ENCODE measurements at places on chromosomes 12 and 14.
A peak's percentile ranks its signal among the peaks of the same experiment; 100 is the strongest.

DNA sequence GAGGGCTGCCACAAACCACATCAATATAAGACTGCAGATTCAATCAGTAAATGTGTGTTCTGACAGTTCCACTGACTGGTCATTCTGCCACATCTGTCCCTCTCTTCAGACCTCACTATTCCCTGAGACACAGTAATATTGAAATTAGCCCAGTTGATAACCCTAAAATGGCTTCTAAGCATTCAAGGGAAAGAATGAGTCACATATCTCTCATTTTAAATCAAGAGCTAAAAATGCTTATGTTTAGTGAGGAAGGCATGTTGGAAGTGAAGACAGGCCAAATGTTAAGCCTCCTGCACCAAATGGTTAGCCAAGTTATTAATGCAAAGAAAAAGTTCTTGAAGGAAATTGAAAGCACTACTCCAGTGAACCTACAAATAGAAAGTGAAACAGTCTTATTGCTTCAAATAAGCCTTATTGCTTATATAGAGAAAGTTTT is 24.5 kb upstream of the KIF21A start:
- no peak for DNase-seq

DNA sequence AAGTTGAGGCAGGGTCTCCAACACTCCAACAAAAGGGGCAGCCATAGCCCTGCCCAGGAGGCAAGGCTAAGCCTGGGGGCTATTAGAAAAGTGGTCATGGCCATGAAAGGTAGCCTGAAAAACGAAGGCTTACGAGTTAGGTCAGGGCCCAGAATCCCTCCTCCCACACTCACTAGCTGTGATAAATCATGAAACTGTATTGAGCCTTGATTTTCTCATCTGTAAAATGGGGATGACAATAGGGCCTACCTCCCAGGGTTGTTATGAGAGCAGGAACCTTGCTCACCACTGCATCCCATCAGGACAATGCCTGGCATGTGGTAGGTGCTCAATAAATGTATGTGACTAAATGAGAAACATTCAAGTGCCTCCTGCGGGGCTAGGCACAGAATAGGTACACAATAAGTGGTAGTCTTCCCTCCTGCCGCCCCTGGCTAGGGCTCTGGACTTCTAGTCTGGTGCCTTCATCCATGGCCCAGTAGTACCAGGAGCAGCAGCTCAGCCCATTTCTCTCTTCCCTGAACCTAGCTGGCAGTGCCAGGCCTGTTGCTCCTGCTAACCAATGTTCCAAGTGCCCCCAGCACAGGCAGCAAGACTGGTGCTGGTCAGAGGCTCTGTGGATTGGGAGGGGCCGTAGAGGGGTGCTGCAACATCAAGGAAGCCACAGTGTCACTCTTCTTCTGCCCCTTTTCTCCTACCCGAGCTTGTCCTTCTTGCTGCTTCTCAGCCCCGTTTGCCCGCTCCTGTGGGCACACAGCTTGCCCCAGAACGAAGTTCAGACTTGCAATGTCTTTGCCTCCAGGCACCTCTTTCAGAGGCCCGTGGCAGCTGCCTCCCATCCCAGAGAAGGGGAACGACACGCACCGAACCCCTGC is 7.8 kb downstream of the PGF start:
- DNase-seq, result no peak

DNA sequence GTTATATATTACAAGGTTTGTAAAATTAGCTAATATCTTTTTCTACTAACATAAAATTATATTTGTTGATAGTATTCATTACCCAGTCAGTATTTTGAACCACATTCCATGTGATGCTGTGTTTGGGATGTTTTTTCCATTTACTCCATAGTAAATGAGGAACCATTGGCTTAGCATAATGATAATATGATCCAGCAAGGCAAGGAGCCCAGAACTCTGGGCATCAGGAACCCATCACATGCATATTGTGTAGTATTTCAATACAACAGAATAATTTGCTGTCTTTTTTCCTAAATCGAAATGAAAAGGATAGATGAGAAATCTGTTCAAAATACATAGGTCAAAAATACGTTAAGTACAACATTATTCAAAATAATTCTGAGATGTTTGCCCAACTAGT is 48.7 kb upstream of the GARIN2 start:
- DNase-seq, result no peak

DNA sequence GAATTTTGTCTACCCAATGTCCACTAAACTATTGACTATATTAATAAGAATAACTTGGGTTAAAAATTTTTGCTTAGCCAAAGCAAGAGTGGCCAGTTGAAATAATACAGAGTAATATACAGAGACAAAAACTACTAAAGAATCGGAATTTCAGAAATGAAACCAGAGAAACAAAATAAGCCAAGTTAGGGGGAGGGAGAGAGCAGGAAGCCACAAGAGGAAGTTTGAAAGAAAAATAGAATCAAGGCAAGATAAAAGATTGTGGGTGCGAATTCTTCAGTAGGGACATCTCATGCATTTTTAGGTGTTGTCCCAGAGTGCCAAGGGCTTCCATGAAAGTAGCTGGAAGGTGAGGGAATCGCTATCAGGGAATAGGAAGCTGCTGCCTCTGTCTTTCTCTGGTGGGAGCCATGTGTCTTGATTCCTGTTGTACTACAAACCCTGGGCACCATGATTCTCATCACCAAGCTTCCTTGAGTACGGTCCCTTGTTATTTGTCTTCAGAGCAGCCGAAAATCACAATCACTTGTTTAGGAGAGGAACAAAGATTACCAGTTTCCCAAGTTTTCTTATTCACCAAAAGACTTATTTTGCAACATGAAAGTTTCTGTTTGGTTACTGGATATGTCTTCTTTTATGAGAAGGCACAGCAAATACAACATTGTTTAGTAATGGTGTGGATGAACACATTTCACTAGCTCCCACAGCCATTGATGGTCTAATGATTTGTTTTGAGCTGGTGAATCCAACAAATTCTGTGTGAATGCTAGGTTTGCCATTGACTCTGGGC is 16.7 kb downstream of the NEUROD4 start:
- no peak for DNase-seq

GRCh38 chr12:111330800-111331752 is 37.8 kb downstream of the PHETA1 start:
- DNase-seq, result no peak

DNA sequence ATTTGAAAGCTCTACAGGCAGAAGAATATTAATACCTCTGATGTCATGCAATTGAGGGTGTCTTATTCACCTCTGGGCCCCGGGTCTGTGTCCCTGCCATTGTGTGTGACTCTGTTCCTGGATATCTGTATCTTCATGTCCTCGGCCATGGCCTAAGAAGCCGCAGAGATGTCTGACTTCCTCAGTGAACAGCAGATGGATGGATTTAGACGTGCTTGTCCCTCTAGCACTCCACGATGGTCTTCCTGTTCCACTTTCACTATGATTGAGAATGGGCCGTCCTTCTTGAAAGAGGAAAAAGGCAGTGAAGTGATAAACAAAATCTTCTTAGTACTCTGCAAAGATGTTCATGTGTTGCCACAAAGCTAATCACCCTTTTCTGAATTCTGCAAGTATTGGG is 217.4 kb downstream of the SLC41A2 start:
- no peak for DNase-seq

GRCh38 chr14:26104717-26105116 is 493.1 kb downstream of the NOVA1 start:
- no peak for DNase-seq

DNA sequence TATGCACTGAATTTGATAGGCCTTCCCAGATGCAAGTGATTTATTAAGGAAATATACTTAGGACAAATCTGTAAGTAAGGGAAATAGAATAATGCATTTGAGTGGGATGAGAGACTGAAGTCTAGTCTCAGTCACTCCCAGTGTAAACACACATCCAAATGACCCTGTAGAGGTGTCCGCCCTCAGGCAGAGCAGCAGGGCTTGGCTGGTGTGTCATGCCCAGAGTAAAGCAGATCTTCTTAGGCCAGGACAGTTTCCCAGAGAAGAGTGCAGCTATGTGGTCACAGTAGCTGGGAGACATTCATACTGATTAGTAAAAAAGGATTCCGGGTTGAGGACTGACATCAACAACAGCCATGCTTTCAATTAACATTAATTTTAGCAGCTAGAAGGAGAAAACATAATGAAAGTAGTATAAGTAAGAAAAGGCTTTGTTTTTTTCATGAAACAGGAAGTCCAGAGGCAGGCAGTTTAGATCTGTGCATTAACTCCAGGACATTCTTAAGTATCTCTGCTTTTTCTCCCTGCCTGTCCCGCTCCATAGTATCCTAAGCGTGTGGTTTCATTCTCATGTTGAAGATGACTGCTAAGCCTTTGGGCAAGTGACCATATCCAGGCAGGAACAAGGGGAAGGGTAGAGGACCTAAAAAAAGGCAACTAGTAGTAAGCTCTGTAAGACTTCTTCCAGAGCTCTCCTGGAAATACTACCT is 35.7 kb downstream of the CNTN1 start:
- no peak for DNase-seq

GRCh38 chr12:18546399-18546798 is 191.4 kb downstream of the PLCZ1 start:
- no peak for DNase-seq

DNA sequence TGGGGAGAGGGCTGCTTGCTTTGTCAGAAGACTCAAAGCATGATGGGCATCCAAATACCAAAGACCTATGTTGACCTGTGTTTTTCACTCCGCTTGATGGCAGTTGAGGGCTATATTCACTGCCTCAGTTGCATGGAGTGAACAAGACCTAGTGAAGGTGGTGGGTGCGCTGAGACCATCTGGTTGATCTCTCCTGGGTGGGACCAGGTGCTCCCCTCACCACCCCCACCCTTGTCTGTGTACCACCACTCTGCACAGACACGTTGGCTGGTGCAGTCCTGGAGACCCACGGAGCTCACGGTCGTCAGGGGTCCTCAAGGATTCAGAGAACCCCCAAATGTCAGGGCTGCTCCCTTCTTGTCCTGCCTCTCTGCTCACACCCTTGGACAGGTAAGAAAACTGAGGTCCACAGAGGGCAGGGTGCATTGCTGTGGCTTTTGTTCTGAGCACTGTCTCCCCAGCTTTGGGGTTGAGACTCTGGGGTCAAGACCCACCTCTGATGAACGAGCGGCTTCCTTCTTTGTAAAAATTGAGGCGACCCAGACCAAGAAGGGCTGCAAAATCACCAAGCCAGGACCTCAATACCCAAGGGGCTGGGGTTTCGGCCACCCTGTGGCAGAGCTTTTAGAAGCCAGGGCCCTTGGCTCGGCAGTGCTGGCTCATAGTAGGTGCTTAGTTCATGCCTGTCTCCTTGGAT is 166.3 kb upstream of the RTL1 start:
- peak; percentile 14 for DNase-seq

- DNase-seq, result no peak
Observed at GRCh38 chr12:104459368-104459909, 2.7 kb downstream of the CHST11 start.

DNA sequence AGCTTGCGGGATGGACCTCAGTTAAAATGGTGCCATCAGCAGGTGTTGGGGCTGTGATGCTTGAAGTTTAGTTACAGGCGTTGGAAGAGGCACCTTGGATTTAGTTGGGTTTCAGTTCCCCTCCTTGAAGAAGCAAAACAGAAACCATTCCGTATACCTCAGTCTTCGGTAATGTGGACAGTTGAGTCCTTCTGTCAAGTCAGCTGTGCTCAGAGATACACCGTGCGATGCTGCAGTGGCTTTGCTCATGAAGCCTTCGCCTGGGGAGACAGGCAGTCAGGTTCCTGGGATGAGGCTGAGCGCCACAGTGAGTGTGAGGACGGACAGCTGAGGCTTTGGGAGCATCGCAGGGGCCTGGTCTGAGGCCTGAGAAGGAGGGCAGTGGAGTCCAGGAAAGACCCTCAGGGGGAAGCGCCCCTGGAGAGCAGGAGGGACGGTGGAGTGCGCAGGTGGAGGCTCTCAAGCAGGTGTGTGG is 7.4 kb downstream of the RAN start:
- DNase-seq, result no peak

DNA sequence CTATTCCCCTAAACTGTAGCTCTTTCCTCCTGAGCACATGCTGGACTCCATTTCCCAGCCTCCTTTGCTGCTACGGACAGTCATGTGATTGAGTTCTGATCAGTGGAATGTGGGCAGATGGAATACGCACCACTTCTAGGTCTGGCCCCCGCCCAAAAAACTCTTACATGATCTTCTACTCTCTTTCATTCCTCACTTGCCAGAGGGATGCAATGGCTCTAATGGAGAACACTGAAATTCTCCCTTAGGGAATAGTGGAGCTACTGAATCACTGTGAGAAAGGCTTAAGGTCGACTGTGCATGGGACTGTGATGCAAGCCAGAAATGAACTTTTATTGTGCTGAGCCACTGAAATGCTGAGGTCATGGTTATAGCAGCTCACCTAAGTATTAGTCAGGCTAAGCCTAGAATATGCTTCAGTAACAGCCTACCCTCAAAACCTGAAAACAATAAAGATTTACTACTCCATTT is 13.0 kb upstream of the TMED2 start:
- DNase-seq, result peak; percentile 62

- DNase-seq, result no peak
Observed at GRCh38 chr12:109892748-109893147, 7.3 kb upstream of the TCHP start.

DNA sequence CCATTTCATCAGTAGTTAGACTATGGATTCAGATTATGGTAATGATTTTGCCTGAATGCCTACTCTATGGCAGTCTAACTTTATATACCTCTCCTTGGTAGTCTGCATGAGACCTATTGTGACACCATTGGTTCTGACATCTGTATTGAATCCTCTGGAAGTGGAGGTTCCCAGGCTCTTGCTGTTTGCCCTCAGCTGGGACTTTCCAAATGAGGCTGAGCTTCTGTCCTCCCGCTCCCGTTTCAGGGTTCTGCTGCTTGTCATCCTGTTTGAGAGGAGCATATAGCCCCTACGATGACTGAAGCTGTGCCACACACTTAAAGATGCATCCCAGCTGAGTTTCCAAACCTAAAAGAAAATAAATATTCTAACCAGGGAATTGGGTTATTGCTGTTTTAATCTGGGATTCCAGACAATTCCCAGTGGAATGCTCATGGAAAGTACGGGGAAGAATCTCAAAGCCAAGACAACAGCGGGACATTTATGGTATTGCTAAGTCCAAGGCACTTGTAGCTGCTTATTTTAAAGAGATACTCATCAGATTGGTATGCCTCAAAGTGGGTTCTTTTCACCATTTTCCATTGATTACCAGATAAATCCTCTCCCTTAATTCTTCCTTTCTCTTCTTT is 105.9 kb downstream of the ETV6 start:
- DNase-seq, result no peak

DNA sequence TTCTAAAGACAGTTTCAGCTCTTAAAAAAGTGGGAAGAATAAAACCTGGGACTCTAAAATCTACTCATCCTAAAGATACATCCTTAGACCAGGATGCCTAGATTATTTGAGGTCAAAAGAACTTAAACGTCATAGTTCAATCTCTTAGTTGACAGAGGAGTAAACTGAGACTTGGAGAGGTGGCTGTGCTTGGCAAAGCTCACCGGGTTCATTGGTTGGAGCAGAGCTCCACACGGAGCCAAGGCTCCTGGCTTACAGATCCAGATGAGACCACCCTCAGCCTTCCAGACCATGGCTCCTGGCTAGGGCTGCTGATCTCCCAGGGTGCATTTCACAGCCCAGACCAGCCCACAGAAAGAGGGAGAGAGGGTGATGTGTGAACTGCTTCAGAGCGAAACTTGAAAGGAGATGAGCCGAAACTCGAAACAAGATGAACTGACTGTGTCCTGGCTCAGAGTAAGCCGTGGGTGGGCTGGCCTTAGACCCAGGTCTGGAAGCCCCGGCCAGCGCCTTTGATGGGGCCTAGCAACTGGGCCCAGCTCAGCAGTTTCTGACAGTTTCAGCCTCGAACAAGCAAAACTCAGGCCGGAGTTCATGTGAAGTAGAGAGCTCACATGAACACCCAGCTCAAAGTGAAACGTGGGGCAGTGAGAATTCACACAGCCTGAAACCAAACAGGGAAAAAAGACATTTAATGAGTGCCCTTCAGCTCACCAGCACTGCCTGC is 1044.8 kb downstream of the BCL11B start:
- DNase-seq, result no peak

- no peak for DNase-seq
Observed at GRCh38 chr12:118302053-118302452, 70.7 kb downstream of the TAOK3 start.
